ENCODE measurements at places on chromosomes 4 and X. TPM values are rescaled to one million over a fixed set of nuclear protein-coding genes. Genes with fewer than 3 reads are reported as not detected.

ITM2A gene
- total RNA-seq = 19.8 TPM

CT45A5 gene
- not detected for total RNA-seq

DNA sequence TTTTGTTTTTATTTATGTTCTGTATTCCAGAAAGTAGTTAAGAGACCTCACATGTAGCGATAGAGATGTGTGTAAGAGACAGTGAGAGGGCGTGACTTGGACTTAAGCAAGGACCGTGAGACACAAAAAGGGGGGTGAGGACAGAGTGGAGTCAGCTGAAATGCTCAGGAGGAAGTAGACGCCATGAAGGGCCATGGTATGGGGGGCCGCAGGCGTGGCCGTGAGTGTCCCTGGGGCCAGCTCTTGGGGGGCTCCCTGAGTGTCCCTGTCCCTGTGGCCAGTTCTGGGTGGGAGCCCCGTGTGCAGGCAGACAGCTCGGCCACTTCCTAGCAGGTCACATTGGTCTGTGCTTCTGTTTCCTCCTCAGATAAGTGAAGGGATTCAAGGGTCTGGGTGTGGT, 23.0 kb upstream of the MSANTD1 start:
- DNase-seq = no peak

SRPX gene
- 56.5 TPM for total RNA-seq

DNA sequence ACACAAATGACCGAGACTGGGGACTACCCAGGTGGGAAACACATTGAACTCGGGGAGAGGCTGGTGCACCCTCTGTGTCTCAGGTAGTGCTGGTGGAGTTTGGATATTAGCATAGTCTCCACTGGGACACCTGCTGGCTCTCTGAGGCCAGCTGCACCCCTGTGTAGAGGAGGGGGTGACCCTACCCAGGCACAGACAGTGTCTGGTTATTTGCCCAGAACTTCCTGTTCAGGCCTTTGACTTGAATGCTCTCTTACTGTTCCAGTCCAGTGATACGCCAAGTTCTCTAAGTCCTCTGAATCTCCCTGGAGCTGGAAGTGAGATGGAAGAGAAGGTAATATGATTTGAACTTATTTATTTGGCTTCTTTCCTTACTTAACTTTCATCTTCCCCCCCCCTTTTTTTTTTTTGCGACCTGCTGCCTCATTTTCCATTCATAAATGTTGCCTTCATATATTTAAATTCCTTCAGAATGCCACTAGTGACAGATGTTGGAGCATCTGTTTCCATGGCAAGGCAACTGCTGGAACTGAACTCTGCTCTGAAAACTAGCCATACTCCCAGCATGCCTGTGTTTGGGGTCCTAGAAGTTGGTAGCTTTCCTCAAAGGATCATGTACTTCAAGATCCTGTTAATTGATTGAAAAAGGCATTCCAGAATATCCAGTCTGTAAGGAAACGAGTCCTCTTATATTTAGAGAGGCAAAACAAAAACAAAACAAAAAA, 76.7 kb downstream of the AASDH start:
- DNase-seq = no peak

GRCh38 chr4:54255881-54256280, 26.8 kb downstream of the PDGFRA start:
- DNase-seq = no peak

DNA sequence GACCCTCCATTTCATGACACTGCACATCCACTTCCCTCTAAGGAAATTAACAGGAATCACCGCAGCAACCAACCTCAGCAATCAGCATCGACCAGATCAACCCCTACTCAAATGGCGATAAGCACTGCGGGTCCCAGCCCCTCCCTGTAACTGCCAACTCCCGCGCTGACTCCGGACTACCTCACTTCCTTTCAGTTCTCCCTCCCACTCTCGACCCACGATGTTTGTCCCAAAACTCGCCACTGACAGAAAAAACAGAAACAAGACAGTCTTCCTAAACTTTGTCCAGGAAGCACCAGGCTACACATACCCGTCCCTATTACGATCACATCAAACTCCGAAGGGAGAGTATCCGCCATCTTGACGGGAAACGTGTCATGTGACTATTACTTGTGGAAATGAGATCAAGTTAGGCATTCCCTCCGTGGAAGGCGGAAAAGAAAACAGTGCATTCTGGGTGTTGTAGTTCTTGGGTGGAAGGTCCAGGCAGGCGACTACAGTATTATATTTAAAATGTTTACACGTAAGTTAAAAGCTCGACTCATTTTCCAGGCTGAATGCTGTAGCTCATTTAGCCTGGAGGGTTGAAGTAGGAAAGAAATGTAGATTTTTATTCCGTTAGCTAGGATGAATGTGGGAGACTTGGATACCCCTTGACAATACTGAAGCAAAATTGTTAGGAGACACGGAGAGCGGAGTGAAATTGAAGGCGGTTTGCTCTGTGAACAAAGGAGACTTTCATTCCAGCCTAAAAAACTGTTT, at the start of gene CHM:
CHM (minus strand) TSS at position 385 of the 762 bp plus-strand sequence; CDS start at position 359, 26 bp downstream.
- DNase-seq = peak; percentile 90

DNA sequence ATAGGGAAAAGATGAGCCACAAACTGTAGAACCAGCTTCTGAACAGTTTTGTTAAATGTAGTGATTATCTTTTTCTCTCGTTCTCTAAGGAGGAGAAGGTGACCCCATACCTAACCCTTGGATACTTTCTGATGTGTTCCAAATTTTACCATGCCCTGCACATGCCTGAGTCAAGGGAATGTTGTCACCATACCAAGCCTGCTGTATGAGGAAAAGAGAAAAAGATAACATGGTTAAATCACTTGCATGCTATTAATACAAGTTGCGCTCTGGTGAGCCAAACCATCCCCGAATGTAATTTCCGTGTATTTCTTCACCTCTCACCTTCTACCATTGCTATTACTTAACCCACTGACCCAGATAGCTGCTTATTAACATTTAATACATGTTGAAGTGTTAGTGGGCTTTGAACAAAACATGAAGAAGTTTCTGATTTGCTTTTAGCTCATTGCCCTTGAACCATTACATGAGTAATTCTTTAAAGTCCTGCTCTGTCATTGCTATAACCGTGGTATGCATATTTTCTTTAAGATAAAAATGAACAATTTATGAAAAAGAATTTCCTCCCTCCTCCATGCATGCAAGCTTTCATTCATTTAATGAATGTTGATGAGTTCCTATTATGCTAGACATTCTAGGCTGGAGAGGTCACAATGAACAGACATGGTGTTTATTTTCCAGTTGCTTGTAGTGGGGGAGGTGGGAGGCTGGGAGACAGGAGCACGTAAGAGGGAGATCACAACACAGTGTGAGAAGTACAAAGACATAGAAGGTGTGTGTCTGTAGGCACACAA, 13.6 kb upstream of the KIT start:
- DNase-seq = no peak

Measured in lower leg skin (tissue), 4 donors.